Activated CD4-positive, alpha-beta T cell treated with anti-CD3 and anti-CD28 coated beads, Interleukin-2, amount 50 U/mL, for 48 hours (primary cell): ENCODE measurements at places on chromosomes 3 and 15.

- DNase-seq = no peak
These were observed 427.2 kb upstream of the CBLB start for GRCh38 chr3:106296062-106296461.

DNA sequence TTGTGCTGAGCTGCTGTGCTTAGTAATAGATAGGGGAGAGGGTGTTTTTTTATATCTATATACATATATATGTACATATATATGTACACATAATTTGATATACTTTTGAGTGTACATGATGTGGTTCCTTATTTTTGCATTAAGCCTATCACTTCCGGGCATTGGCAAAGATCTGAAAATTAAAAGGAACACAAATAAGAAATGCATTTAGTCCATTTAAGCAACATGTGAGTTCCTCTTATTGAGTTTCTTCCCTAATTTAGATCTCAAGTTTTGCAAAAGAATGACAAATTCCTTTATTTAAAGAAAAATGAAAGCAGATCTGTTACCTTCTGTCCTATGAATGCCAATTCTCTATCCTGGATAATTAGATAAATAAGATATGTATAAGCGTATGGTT, 435.1 kb downstream of the LPP start:
- no peak for DNase-seq

- no peak for DNase-seq
These were observed 3.6 kb downstream of the OTOL1 start for GRCh38 chr3:161500068-161500796.

- no peak for DNase-seq
These were observed 95.3 kb downstream of the SUCLG2 start for GRCh38 chr3:67559029-67559605.

DNA sequence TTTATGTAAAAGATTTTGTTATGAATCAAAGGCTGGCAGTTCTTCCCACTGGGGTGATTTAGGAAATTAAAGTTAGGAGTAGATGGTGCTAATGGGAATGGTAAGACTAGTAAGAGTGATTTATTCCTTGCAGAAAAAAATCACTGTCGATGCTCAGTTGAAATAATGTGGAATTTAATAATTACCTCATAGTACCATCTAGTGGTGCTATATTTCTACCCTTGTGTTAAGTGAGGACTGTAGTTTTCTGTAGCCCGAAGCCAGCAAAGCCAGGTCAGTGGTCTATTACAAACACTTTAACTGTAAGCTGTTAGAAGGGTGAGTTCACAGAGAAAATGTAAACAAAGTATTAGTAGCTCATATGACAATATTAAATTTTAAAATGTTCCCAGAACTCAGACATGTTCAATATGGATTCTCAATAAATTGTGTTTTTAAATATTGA, 39.5 kb upstream of the GOLGA8J start:
- DNase-seq = no peak

DNA sequence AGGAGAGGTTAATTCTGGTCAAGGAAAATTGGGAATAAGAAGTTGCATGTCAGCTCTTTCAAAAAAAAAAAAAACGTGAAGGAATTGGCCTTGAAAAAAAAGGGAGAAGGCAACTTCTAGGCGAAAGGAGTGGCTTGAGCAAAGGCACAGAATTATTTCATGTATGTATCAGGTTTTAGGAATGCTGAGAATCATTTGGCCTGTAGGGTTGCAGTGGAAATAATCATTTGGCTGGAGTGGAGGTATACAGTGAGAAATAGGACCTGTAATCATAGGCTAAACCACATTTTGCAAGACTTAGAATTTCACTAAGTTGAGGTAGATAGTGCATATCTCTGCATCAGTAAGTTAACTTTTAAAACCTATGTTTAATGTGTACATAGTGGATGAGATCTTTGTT, 54.9 kb downstream of the EPHA6 start:
- no peak for DNase-seq

GRCh38 chr3:62873761-62874710, 1.2 kb downstream of the CADPS start:
- DNase-seq = no peak

- DNase-seq = no peak
These were observed 17.4 kb upstream of the RAF1 start for GRCh38 chr3:12681089-12681942.

DNA sequence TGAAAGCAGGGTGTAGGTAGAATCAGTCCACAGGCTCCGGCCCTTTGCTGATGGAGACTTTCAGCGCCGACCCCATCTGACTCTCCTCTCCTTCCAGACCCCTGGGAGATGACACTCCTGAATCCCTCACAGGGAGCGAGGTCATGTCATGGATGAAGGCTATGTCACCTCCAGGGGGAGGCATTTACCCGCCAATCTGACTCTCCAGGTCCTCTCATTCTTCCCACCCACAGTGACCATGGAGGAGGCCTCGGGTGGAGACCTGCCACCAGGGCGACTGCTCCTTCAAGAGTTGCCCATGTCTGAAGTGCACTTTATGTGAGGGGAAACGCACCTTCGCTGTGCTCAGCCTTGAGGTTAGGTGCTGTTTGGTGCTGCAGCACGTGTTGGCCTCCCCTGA, 112.7 kb downstream of the KLF13 start:
- DNase-seq = peak; percentile 70

DNA sequence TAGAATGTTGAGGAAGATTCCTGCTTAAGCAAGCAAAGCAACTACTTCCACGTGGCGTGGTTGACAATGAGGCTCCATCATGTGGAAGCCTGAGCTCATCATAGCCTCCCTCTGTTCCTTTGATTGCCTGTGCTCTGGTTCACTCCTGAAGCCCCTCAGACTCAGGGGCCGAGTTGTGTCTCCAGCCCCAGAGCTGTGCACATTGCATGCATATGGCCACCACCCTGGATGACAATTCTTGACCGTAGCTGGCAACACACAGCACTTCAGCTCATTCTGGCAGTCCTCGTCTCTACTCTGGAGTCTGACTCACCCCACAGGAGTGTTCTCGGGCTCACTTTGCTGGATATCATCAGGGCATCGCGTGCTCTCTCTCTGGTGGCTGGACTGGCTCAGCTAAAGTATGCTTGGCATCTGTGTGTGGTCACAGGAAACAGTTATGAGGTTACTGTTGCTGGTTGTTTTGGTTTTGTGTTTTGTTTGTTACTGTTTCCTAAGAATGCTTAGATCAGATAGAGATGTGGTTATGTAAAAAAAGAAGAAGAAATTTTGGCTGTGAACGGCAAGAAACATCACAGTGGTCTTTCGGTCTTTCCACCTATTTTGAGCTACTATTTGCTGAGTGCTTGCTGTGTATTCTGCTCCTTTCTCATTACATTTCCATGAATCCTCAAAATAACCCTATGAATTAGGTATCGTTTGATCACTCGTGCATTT, 41.6 kb upstream of the MRPS22 start:
- DNase-seq = no peak

GRCh38 chr3:42117175-42118008, 26.2 kb downstream of the TRAK1 start:
- DNase-seq = no peak

DNA sequence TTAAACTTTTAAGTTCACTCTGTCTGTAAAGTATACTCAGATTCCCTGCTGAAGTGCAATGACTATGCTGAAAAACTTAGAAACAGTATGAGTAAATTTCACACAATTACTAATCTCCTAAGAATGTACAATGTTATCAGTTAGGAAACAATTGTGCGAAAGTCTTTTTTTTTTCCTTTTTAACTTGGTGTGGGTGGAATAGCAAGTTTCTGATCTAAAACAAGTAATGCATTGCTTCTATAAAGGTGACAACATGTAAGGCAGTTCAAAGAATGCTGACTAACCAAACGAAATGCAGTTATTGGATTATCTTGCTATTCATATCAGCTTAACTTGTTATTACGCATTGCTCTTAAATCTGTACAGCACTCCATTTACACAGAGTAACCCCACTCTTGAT, 19.3 kb upstream of the SLC12A8 start:
- DNase-seq = no peak

DNA sequence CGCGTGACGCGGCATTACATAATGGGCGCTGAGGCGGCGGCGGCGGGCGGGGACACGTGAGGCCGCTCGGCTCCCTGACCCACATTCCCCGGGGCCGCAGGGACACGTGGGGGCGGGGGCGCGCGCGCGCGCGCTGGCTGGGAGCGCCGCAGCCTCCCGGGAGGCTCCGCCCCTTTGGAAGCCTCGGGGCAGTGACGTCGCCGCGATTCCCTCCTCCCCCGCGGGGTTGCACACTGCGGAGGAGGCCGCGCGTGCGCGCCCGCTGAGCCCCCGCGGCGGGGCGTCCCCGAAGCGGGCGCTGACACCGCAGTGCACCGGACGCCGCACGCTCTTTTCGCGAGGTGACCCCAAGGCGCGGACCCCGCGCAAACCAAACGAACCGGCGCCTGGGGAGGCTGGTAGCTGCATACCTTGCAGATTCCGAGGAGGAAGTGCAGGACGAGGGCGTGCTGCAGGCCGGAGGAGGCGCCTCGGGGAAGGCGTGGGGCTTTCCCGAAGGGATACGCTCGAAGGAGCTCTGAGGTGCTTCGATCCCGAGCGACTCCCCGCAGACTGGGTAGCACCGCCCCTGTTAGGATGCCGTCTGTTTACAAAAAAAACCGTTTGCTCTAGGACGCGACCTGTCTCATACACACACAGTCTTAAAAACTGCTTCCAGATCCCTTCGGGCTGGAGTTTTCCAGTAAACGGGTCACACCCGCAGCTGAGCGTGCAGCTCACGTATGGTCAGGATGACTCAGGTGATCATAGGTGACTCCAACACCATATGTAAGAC, 1.0 kb downstream of the NR1D2 start:
- peak; percentile 96 for DNase-seq

DNA sequence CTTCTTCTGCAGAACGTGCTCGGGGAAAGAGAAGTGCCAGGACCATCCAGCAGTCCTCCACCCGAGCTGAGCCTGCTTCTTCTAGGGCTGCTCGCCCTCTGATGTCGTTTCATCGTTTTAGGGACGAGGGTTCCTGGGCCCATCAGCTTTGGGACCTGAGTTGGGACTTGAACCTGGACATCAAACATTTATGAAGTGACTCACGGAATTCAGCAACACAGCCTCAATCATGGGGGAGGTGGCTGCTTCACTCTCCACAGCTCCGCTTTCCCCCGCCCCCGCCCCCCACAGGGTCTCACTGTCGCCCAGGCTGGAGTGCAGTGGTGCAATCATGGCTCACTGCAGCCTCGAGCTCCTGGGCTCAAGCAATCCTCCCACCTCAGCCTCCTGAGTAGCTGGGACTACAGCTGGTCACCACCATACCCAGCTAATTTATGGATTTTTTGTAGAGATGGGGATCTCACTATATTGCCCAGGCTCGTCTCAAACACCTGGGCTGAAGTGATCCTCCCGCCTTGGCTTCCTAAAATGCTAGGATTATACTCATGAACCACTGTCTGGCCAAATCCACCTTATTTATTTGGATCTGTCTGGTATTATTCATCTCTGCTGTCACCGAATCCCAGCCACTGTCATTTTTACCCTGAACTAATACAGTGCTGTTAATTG, 725 bp upstream of the SCAMP2 start:
- peak; percentile 44 for DNase-seq

DNA sequence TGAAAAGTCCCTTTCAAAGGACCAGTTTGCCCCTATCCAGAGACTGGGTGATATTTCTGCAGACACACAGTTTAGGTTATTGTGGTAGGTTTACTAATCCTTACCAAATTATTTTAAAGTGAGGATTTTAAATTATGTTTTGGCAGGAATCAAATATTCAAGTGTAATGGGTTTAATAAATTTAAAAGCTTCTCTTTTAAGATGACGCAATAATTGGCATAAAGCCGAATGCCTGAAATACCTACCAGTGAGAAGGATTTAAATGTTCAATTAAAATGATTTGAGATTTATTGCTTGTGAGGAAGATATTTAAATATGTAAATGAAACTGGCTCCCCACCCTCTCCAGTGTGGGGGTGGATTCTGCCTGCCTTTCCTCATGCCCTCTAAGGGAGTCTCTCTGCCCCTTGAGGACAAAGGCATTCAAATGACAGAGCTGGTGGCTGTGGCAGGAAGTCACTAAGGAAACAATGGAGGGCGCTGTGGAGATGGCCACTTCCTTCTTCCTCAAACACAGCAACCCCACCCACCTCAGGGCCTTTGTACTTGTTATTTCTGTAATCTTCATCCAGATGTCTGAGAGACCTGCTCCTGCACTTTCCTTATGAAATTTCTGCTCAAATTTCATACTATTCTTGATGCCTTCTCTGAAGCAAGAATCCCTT, 131.7 kb downstream of the TNIK start:
- peak; percentile 11 for DNase-seq

- no peak for DNase-seq
These were observed 241.0 kb upstream of the NR2F2 start for GRCh38 chr15:96089405-96090058.

DNA sequence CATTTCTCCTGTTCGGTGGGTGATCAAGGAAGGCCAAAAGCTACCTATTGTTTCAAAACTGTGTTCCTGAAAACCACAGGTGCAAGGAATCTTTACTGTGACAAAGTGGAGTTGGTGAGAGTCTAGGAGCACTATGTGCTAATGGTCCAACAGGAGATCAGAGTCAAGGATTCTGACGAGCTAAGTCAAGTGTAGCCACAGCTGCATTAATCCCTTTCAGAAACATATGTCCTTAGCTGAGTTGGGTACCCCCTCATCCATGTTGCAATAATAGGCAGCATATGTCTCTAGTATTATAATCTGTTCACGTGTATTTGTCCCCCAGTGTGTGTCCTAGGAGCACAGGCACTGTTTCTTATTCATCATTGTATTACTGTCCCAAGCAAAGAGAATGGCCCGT, 1.7 kb downstream of the VPS39 start:
- DNase-seq = no peak

DNA sequence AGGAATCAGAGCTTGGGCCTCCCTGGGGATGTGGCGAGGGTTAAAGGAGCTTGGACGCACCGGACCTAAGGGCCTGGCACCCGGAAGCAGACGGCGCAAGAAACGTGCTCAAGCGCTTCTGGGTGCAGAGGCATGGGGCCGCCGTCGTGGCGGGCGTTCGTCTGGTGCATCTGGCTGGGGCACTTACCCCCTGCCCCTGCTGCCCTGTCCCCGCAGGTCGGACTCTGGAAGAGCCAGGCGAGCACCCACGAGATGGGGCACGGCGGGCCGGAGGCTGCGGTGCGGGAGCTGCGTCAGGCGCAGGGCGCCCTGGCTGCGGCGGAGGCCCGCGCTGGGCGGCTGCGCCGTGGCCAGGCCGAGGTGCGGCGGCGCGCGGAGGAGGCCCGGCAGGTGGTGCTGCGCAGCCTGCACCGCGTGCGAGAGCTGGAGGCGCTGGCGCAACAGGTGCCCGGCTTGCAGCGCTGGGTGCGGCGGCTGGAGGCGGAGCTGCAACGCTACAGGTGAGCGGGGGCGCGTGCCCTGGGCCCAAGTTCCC, 2.5 kb downstream of the EFCC1 start:
- peak; percentile 45 for DNase-seq

GRCh38 chr15:42355291-42355690, 4.0 kb upstream of the CAPN3 start:
- no peak for DNase-seq

DNA sequence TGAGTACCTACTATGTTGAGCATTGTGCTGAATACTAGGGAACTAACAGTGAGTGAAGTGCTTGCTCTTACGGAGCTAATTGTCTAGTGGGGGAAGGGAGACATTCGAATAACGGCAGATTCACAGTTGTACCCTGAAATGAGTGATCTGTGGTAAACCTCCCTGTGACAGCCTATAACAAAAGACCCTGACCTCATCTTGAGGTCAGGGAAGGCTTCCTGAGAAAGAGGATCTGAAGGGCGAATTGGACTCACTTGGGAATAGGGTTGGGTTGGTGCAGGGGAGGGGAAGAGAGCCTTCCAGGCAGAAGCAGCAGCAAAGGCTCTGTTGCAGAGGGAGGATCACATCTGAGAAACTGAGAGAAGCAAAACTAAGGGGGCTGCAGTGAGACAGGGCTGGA, 13.2 kb downstream of the HPS3 start:
- DNase-seq = no peak
